ENCODE measurements at places on chromosomes 13 and 19.
A peak's percentile ranks its signal among the peaks of the same experiment; 100 is the strongest.

GRCh38 chr19:39436350-39436716, 584 bp upstream of the RPS16 start:
- DNase-seq: no peak

GRCh38 chr13:98471934-98472333, 105.0 kb downstream of the STK24 start:
- DNase-seq: no peak

DNA sequence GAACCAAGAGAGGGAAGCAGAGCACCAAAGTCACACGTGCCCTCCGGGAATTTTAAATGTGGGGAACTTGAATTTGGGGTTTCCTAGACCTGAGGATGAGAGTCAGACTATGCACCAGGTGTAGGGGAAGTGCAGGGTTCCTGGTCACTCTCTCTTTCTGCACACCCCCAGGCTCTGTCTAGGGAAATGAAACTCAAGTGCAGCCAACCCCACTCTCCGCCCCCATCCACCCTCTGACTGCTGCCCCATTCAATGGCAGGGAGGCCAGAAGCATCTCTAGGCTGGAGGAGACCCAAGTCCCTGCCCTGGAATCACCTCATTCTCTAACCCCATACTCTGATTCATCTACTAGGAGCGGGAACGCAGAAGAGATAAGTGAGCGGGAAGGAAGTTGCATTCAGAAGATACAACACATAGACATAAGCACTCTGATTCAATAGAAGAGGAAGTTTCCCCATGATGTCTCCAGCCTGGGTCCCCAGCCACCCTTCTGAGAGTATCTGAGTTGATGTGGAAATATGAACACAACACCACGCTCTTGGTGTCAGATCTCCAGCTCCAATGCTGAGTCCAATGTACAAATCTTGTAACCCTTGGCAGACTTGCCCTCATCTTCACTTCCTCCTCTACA, 4.7 kb upstream of the SIGLEC14 start:
- no peak for DNase-seq

DNA sequence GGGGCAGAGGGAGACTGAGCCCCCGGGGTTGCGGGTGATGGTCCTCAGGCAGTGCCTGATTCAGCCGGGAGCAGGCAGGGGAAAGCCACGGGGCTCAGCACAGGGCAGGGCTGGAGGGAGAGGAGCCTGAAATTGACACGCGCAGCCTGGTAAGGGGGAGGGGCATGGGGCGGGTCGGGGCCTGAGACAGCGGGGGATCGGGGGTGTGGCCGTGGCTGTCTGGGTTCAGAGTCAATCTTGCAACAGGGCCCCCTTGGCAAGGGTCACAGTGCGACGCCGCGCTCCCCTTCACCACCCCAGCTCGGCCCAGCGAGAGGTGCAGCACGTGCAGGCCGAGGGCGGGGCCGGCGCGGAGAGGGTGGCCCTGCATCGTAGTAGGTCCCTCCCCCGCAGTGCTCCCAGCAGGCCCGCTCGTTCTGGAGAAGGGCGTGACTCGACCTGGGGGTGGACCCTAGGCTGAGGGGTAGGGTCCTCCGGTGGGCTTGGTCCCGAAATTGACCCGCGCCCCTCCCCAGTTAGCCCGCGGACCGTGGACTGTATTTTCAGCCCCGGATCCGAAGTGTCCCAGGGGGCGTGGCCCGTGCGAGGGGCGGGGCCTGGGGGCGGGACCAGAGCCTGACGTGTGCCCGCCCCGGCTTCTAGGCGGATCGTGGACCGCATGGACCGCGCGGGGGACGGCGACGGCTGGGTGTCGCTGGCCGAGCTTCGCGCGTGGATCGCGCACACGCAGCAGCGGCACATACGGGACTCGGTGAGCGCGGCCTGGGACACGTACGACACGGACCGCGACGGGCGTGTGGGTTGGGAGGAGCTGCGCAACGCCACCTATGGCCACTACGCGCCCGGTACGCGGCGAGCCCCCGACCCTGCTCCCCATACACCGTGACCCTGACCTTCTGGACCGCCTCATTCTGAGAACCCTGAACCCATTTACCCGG, 6.0 kb downstream of the RCN3 start:
- peak; percentile 69 for DNase-seq

- DNase-seq: no peak
Observed at GRCh38 chr13:99741960-99742359, 229.6 kb downstream of the ZIC5 start.

DNA sequence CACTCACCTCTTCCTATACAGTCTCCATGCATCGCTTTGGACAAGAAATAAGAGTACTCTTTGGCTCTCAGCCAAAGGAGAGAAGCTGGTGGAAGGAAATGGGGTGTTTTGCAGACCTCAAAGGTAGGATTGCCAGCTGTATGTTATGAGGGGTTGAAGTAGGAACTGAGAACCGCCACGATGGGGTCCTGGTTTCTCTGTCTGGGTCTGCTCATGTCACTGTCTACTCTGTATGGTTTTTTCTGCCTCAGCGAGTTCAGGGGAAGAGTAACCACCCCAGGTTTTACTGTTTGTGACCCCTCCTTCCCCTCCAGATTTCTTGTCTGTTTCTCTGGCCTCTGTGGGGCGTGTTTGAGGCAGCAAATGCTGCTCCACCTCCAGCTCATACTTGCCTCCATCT, 4.1 kb downstream of the ZNF805 start:
- DNase-seq: no peak

DNA sequence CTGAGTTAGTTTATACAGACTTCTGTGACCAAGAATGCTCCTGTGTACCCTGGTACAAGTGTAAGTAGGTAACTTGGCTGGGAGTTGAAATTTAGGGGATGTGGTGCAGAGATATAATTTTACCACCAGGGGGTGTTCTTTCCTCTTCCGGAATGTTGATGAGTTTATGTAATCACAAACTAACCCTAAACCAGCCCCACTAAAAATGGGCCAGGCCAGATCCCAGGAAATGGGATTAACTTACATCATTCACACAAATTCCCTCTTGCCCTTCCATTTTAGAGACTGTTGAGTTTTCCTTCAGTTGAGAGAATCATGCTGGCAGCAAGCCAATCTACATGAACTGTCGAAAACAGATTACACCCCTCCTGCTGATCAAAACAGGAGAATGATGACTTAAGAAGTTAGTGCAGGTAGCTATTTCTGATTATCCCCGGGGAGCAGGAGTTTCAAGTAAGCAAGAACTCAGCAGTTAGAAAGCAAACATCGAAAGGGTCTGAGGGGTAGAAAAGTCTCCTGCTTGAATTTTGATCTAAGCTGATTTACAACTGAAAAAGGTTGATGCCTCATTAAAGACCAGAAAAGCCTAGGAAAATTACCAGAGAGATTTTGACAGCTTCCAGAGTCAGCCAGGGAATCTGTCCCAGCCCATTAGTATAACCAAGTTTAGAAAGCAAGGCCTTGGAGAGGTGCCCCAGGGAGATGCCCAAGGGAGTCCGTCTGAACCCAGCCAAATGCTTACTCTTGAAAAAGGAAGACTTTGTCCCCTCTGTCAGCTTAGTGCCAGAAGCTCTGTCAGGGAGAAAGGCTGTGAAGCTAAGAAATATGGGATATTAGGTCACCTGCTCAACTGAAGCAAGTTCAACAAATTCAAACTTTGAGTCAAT, 32.3 kb upstream of the MED4 start:
- DNase-seq: peak; percentile 13

DNA sequence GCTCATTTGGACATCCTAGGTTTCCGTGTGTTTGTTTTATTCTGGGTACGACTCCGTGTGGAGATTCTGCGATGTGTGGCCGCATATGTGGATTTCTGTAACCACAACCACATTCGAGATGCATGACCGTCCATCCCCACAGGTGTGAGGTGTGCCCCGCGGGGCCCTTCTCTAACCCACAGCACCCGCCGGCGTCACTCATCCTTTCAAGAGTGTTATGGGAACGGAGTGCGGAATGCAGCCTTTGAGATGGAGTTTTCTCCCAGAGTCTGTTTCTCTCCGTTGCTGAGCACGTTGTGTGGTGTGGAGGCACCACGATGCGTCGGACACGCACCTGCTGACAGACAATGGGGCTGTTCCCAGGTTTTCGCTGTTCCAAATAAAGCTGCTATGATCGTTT, 40.0 kb downstream of the C13orf46 start:
- DNase-seq: no peak

DNA sequence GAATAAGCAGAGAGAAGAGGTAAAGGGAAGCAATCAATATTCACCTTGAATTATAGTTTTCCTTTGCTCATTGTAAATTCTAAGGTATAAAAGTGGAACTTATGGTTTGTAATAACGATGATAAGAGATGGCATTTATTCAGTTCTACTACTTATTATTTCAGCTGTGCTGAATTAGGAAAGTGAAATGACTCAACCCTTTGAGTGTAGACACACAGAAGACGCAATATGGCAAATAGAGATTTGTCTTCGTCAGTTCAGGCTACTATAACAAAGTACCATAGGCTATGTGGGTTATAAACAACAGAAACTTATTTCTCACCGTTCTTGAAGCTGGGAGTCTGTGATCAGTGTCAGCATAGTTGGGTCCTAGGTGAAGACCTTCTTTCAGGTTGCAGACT, 713.0 kb upstream of the PCDH9 start:
- no peak for DNase-seq
